Kasumi-1 (cell line): ENCODE measurements at places on chromosomes 16 and 17.

- DNase-seq, result no peak
Observed at GRCh38 chr17:81519284-81520020, 6.9 kb upstream of the ACTG1 start.

- peak; percentile 78 for DNase-seq
Observed at GRCh38 chr16:11105038-11105903, 150.7 kb downstream of the SOCS1 start.

- DNase-seq, result no peak
Observed at GRCh38 chr16:70694868-70695218, 9.0 kb upstream of the MTSS2 start.

DNA sequence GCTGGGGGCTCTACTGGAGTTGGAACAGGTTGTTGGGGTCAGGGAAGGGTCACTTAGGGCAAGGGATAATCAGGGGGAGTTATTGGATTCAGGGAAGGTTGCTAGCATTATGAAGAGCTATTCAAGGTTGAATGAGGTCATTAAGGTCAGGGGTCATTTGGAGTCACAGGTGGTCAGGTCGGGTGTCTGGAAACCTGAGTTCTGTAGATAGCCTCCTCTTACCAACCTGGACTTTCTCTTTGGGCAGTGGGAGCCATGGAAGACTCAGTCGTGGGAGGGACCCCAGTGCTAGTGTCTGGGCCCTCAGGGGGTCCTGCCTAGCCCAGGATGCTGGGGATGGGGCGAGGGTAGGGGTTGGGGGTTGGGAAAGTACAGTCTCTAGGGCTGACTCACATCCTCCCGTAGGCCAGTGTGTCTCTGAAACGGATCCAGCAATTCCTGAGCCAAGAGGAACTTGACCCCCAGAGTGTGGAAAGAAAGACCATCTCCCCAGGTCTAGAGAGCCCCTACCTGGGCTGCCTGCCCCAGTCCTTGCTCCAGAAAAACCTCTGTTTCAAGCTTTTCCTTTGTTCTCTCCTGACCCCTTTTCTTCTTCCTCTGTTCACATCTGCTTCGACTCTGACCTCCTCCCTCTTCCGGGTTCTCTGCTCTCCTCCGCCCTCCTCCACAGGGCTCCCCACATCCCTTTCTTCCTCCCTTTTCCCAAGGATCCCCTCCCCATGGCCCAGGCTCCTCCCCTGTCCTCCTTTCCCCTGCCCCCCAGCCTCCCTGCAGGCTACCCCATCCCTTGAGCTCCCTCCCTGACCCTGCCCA is 33.5 kb downstream of the ABCC3 start:
- DNase-seq, result no peak

DNA sequence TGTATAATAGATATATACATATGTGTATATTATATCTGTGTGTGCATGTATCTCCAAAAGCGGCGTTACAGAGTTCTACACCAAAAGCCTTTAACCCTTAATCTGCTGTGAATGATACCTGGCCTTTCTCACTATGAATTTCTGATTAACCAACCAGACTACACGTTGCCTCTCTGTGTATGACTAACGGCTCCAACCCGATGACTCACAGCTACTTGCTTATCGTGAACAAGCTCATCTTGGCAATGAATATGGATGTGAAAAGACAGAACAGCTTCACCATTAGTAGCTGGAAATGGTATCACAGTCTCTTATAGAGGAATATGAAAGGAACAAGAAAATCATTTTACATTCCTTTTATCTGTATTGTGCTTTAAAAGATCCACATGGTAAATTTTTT is 23.8 kb upstream of the ARHGAP44 start:
- no peak for DNase-seq

- DNase-seq, result no peak
Observed at GRCh38 chr16:75446416-75446815, 13.1 kb upstream of the CFDP1 start.

- DNase-seq, result no peak
Observed at GRCh38 chr16:77877712-77878347, 89.5 kb downstream of the VAT1L start.

- no peak for DNase-seq
Observed at GRCh38 chr16:57984443-57985203, 13.7 kb upstream of the CNGB1 start.

DNA sequence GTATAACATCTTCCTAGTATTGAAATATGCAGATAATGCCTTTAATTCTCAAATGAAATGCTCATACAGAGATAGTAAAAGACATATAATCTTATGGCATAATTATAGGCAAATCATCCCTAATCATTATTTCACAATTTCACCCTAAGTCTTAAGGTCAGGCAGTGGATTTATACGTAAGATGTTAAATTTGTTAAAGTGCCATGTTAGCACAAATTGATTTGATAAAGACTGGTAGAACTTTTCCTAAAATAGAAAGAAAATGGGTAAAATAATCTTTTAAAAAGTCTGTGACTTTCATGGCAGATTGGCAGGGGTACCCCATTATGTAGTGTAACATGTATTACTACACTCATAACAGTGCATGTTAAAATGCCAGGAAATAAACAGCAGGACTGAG is 1092.7 kb upstream of the GOT2 start:
- no peak for DNase-seq

DNA sequence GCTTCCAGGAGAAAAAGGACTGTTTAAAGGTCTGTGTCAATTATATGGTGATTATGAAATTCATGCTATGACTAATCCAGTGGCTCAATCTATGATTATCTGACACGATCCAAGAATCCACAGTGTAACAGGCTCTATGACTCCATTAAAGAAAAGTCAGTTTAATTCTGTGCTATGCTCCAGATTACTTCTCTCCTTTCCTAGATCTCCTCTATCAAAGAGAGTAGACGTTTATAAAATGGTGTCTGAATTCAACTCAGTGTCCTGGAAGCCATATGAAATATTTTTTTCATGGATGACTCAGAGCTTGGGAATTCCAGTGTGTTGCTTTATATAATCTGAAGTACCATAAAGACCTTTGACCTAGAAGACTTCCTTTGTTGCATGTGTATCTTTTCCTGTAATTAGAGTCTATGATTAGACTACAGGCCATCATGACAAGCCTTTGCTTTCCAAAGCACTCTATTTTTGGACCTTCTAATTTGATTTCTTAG is 27.0 kb upstream of the NF1 start:
- no peak for DNase-seq

- DNase-seq, result no peak
Observed at GRCh38 chr17:80937462-80938381, 53.9 kb upstream of the CHMP6 start.

DNA sequence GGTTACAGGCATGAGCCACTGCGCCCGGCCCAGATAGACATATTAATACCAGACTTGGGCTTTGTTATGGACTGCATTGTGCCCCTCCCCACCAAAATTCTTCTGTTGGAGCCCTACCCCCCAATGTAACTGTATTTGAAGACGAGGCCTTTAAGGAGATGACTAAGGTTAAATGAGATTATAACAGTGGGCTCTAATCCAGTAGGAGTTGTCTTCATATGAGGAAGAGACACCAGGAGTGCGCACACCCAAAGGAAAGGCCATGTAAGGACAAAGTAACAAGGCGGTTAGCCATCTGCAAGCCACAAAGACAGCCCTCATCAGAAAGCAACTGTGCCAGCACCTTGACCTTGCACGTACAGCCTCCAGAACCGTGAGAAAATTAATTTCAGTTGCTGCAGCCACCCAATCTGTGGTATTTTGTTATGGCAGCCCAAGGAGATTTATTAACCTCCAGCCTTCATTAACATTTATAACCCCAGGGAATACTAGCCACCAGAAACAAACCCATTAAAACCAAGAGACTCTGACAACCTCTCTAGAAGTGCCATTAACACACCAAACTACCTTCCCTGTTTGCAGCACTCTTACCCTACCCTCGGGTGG is 107.6 kb downstream of the TTC19 start:
- no peak for DNase-seq

GRCh38 chr17:34654276-34654880 is 75.0 kb downstream of the TMEM132E start:
- DNase-seq, result no peak

- DNase-seq, result peak; percentile 50
Observed at GRCh38 chr17:56009795-56010651, 143.3 kb upstream of the ANKFN1 start.

DNA sequence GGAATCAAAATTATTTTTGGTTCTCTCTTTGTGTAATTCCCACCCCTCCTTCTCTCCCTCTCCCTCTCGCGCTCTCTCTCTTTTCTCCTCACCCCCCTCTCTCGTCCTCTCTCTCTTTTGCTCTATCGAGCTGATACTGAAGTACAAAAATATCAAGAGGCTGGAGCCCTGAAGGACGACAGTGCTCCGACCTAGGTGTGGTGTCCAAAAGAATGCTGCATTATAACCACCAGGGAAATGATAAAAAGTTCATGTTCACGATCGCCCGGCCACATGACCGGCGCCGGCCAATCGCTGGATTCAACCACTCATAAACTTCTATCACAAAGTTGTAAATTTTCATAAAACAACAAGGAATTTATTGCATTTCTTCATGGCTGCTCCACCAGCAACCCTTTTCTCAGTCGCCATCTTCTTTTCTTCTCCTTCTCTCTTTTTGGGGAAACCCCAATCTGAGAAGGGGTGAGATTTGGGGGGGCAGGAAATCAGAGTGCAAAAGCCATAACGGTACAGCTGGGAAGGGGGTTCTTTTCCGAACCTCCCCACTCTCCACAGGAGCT is at the start of gene HOXB6:
TSS of gene HOXB6 (minus strand) at position 217 of the 560 bp plus-strand sequence. CDS start 6,836 bp downstream, outside the sequence.
- no peak for DNase-seq

DNA sequence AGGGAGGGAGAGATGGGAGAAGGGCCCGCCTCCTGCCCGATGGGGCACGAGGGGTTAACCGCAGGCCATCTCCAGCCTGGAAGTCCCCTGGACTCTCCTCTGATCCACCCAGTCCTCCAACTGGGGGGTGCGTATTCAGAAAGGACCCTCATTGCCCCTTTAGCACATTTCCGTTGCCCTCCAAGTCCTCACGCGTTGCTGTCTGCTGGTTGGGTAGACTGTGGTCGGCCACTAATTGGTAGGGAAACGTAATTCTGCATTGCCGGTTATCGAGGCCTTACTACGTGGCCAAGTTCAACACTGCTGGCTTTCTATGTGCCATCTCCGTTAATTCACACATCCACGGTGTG is 103.4 kb downstream of the FOXL1 start:
- DNase-seq, result no peak

GRCh38 chr17:45248132-45248957 is 13.5 kb downstream of the SPATA32 start:
- DNase-seq, result peak; percentile 31

- no peak for DNase-seq
Observed at GRCh38 chr17:31386542-31387075, 4.9 kb upstream of the RAB11FIP4 start.

GRCh38 chr17:2624292-2624731 is 30.9 kb downstream of the PAFAH1B1 start:
- DNase-seq, result peak; percentile 46

DNA sequence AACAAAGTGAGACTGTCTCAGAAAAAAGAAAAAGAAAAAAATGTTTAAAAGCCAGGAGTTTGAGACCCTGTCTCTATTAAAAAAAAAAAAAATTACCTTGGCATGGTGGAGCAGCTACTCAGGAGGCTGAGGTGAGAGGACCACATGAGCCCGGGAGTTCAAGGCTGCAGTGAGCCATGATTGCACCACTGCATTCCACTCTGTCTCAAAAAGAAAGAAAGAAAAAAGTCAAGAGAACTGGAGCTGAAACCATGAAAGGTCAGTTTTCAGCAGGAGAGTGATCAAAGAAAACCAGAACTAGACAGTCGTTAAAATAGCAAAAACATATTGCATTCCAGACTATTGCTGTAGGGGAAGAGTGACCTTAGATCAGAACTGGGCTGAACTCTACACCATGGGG is 8.8 kb downstream of the QPRT start:
- DNase-seq, result no peak

DNA sequence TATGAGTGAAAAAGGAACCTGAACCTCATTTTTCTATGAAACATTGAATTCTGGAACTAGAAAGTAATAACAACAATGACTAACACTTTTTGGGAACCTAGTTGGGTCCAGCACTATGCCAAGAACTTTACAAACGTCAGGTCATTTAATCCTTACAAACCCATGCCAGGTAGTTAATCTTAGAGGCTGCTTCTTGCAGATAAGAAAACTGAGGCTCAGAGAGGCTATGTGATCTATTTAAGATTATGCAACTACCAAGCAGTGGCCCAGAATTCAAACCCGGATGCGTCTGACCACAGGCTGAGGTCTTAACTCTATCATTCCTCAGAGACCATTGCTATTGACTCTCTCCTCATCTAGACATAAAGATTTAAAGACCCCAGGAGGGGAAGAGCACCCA is 358.7 kb downstream of the GRIN2A start:
- no peak for DNase-seq

DNA sequence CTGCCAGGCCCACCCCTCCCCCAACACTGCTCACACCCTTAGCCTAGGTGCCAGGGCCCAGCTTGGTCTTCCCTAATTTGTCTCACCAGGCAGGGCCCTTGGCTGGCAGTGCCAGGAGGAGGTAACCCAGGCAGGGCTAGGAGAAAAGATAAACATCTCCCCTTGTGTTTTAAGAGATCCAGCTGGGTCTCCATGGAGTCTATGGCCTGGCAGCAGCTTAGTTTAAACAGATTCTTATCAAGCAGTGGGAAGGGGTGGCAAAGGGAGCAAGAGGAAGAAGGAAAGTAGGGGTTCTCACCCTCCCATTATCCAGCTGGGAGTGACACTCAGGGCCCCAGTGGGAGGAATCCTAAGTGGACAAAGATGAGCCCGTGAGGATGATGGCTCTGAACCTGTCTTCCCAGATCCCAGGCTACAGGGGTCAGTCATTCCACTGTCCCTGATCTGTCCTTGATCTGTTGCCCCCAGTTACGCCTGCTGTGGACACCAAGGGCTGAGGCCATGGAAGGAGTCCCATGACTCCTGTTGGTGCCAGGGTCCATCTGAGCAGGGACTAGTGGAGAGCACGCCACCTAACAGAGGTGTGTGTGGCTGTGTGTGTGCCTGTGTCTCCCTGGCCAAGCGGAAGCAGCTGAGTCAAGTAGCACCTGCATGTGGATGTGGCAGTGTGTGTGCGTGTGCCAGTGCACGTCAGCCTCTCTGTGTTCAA is 47.4 kb upstream of the MEIOC start:
- DNase-seq, result no peak

- no peak for DNase-seq
Observed at GRCh38 chr16:67238806-67239470, 8.3 kb downstream of the FHOD1 start.

DNA sequence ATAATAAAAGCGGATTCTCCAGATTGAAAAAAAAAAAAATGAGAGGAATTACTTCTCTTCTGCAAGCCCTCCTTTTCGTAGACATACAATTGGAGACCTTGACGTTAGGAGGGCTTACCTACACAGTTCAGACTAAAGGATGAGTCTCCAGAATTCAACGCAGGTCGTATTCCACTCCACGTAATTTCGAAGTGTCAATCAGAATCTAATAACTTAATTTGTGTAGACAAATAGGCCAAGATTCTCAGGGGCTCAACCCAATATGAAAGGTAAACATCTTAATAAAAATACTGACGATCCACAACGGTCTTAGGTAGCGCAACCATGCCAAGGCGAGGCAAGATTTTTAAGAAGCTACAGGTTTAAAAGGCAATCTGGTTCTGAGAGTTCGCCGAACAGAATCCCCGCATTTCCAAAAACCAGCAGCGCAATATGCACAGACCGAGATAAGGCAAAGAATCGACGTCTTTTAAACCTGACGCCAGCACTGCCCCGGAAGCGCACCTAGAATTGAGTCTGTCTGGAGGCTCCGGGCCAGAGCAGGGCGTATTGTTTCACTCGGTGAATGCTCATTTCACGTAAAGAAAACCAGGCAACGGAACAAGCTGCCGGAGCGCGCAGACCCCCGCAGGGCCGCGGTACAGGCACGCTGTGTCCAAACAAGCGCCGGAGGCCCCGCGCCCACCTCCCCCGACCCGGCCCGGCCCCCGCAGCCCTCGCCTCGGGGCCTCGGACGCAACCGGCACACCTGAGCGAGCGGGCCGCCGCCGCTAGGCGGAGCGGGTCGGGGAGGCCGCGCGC is 623 bp downstream of the MBTPS1 start:
- peak; percentile 41 for DNase-seq
